ENCODE measurements at places on chromosomes 11 and 22. TPM values are rescaled to one million over a fixed set of nuclear protein-coding genes. Genes with fewer than 3 reads are reported as not detected.

Gene CYTH4
- not detected for total RNA-seq

Gene BSCL2
- total RNA-seq, result 77.2 TPM

Gene TEX54
- total RNA-seq, result 0.87 TPM

Gene SMC1B
- not detected for total RNA-seq

Gene MS4A7
- total RNA-seq, result not detected

Gene MRGPRX3
- total RNA-seq, result not detected

Gene LRRC10B
- 0.61 TPM for total RNA-seq

Gene PICALM
- 120 TPM for total RNA-seq

Gene C22orf15
- 1.6 TPM for total RNA-seq

Gene VSTM5
- 0.29 TPM for total RNA-seq

Gene OR5AN1
- not detected for total RNA-seq

Gene STK33
- 19.6 TPM for total RNA-seq

Gene SNX32
- total RNA-seq, result 2.8 TPM

DNA sequence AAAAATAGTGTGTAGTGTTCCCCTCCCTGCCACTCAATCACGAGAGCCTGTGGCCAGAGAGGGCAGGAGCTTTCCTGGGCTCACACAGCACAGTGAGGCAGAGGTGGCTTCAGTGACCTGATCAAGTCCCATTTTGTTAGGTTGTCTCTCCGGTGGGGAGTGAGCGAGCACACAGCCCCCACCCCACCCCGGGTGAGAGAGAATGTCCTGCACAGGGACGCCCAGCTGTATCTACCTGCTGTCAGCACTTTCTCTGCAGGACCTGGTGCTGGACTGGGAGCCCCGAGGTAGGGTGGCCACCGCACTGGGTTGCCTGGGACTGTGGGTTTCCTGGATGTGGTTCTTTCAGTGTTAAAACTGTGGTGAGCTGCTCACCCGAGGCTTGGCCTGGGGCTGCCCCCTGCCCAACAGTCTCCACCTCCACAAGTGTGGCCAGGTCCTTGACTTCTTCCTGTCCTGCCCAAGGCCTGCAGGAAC lies 6.1 kb downstream of the CAPN5 start:
- peak; percentile 38 for DNase-seq

GRCh38 chr22:36573815-36574363 lies 44.9 kb upstream of the EIF3D start:
- DNase-seq, result no peak

GRCh38 chr22:26770624-26771023 lies 113.2 kb downstream of the MIAT start:
- DNase-seq, result no peak

DNA sequence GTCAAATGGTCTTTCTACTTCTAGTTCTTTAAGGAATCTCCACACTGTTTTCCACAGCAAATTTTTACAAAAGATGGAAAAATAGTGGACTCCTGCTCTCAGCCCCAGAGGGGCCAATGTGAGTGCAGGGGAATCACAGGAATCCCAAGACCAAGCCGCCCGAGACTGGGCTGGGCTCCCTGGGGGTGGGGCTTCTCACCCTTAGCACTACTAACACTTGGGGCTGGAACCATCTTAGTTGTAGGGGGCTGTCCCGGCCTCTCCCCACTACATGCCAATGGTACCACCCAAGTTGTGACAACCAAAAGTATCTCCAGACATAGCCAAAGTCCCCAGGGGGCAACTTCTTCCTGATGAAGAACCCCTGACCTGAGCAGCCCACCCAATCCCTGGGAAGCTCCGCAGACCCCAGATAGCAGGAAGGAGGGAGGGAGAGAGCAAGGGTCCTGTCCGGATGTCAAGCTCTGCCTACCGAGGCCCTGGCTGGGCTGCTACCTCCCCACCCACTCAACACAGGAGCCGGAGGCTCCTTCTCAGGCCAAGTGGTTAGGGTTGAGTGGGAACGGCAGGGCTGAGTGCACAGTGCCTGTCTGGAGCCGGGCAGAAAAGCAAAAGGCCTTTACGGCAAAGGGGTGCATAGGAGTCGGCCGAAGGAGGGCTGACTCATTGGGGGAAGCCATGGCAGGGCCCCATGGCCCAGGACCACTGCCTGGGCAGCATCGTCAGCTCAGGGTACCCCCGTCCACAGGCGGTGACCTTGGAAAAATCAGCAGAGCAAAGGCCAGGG lies 122.5 kb upstream of the FGF3 start:
- no peak for DNase-seq

DNA sequence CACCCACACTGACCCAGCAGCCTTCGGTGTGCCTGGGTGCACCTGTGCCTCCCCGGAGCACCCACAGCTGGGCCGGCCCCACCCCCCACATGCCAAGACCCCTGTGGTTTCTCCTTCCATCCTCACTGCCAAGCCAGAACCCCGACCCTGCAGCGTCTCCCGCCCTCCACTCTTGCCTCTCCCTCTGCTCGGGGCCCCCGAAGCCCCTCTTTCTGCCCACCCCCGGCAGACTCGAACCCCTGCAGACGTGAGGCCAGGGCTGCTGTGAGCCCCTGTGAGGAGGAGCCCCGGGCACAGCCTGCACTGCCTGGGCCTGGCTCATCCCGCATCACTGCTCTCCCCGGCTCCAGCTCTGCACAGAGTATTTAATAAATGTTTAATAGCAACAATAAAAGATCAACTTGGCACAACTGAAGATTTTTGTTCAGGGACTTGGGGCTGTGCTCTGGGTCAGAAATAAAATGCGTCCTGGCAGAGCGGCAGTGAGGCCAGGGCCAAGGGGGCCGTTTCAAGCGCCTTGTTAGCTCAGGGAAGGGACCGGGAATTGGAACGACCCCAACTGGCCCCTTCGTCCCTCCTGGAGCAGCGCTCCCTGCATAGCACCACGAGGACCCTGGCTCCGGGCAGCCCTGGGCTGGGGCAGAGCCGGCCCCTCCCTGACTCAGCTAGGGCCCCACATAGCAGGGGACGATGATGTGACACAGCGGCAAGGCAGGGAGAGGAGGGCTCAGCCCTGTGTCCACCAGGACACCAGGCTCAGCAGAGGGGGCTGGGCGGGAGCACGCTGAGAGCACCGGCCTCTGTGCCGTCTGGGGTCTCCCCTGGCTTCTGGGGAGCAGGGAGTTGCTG lies 520.8 kb downstream of the BRD1 start:
- peak; percentile 32 for DNase-seq

- DNase-seq, result no peak
Observed at GRCh38 chr11:43328482-43328881, 16.7 kb downstream of the API5 start.

GRCh38 chr11:3885855-3886254 lies 30.4 kb downstream of the STIM1 start:
- DNase-seq, result no peak

DNA sequence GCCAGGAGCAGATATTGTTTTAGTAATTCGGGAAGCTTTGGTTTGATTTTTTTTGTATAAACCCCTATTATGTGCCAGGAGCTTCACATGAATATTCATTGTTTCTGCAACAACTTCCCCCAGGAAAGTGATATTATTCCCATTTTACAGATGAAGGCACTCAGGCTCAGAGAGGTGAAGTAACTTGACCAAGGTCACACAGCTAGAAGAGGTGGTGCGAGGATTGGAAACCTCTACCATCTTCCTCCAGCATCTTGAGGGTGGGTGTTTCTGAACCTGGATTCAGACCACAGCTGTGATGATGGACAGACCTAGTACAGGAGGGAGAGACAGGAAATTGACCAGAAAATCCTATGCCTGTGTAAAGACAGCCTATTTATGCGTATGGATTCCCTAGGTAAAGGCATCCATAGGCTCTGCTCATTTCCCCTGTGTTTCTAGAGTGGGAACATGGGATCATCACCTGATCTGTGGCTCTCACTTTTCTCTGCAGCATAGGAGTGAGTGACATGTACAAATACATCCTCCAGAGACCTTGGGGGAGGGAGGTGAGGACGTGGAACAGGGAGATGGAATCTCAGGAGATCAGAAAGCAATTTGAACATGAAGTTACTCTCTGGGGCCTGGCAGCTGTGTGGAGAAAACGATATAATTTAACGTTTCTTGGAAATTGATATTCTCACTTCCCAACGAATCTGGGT lies 81.4 kb downstream of the TSPAN18 start:
- DNase-seq, result no peak

DNA sequence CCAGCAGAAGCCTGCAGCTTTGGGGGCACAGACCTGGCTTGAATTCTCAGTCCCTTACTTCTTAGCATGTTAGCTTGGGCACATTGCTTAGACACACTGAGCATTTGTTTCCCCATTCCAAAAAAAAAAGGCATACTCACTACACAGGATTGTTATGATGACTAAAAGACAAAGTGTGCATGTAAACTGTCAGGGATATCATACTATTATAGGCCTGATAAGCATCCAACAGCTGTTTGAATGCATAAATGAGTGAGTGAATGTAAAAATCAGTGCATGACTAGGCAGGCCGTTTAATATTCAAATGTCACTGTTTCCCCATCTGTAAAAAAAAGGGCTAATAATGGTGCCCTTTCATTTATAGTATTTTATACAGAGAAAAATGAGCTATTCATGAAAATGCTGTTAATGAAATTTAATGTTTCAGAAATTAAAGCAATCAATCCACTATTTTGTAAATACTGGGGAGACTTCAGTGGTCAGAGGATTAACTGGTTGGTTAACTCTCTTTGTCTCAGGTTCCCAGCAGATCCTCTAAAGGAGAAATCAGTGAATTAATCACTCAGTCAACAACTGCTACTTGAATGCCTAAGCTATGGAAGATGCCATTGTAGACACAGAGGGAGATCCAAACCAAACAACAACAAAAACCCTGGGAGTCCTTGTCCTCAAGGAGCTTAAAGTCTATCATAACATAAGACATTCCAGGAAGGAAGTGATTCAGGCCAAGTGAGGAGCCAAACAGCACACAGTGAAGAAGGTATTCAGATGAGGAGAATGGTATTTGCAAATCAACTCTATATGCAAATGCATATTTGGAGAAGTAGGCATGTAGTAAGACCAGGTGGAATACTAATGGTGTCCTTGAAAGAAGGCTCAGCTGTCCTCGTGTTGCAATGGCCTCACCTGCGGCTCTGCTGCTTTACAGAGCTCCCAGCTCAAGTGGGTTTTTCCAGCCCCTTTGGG lies 26.8 kb downstream of the BARX2 start:
- DNase-seq, result no peak

- DNase-seq, result no peak
Observed at GRCh38 chr11:78469896-78470295, 52.3 kb upstream of the GAB2 start.

- no peak for DNase-seq
Observed at GRCh38 chr22:31569126-31569525, 72.8 kb downstream of the SFI1 start.

DNA sequence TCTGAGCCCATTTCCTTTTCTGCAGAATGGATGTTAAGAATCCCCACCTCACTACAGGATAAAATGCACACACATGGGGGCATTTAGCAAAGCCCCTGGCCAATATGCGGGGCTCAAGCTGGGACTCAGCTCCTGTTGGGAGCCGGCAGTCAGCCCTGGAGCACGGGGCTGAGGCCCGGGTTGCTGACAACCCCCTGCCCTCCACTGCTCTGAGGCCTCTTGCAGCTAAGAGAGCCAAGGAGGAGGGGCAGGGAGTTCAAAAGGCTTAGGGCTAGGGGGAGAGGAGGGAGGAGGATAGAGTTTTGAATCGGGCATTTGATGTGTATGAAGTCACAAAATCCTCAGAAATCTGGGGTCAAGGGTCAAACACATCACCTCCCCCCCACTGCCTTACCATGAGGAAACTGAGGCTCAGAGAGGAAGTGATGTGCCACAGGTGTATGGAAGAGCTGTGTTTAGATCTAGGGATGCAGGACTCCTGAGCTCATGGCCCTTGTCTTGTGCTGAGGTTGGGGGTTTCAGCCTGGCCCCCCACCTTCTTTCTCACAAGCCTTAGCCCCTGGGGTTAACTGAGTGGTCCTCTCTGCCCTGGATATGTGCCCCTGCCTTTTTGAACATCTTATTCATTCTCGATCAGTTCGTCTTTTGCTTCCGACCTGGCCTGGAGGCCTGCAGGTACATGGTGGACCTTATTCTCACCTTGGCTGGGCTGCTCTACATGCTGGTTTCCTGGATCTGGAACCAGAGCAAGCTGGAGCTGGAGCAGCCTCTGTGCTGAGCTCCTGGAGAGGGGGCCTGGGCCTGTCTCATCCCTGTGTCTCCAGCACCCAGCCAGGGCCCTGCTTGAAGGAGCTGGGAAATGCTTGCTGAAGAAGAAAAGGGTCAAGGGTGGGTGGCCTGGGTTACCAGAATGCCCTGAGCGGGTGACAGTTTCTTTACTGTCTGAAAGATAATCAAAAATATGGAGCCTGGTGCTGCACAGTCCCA lies 80.3 kb downstream of the LRRC32 start:
- peak; percentile 45 for DNase-seq

DNA sequence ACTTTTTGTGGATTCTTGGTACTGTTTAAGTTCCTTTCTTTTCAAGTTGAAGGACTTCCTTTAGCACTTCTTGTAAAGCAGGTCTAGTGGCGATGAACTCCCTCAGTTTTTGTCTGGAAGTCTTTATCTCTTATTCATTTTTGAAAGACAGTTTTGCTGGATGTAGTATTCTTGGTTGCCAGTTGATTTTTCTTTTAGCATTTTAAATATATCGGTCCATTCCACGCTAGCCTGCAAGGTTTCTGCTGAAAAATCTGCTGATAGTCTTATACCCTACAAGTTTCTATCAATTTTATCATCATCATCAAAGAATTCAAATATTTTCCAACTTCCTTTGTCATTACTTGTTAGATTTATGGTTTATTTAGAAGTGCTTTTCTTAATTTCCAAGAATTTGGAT lies 14.7 kb upstream of the GLB1L2 start:
- no peak for DNase-seq

DNA sequence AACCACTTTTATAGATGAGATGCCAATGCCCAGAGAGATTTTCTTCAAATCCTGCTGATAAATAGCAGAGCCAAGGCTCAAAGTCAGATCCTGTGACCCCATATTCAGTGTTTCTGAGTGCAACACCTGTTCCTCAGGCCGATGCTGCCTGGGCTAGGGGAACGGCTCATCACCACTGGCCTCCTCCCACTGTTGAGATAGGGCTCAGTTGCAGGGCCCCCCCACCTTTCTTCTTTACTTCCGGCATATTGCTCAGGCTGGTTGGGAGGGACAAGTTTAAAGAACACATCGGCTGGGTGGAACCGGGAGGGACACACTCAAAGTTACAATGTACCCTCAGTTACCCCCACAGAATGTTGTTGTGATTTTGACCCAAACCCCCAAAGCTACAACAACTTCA lies 88.3 kb upstream of the CRTAM start:
- no peak for DNase-seq

DNA sequence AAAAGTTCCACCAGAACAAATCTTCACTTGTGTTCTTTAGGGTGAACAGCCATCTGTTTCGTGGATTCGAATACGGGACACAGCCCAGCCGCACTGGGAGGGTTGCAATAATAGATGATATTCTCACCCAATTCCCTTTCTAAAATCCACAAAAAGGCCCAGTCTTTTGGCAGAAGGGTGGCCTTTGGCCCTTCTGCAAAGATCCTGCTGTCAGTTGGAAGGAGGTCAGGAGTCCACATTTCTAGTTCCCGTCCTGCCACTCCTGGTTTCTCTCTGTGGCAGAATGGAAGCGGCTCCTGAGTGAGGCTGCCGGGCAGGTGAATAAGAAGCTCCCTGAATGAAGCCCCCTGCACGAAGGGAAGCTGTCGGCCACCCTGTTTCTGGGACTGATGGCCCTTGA lies 11.2 kb upstream of the LINC01488 start:
- no peak for DNase-seq

- DNase-seq, result peak; percentile 50
Observed at GRCh38 chr11:12840871-12841660, 166.8 kb downstream of the TEAD1 start.

GRCh38 chr11:17780668-17781067 lies 46.1 kb downstream of the KCNC1 start:
- DNase-seq, result no peak

- DNase-seq, result no peak
Observed at GRCh38 chr11:130085671-130086290, 16.1 kb downstream of the APLP2 start.

- peak; percentile 78 for DNase-seq
Observed at GRCh38 chr11:1458340-1459218, 28.0 kb downstream of the MOB2 start.

All from endodermal cell (in vitro differentiated cells).